ENCODE measurements at places on chromosomes 6 and 20.

- no peak for DNase-seq
Measured at GRCh38 chr6:28349344-28349891, 329 bp upstream of the ZKSCAN3 start.

GRCh38 chr6:41427642-41428335, 92.4 kb downstream of the NCR2 start:
- no peak for DNase-seq

- DNase-seq = no peak
Measured at GRCh38 chr20:22579119-22579427, 5.3 kb downstream of the FOXA2 start.

DNA sequence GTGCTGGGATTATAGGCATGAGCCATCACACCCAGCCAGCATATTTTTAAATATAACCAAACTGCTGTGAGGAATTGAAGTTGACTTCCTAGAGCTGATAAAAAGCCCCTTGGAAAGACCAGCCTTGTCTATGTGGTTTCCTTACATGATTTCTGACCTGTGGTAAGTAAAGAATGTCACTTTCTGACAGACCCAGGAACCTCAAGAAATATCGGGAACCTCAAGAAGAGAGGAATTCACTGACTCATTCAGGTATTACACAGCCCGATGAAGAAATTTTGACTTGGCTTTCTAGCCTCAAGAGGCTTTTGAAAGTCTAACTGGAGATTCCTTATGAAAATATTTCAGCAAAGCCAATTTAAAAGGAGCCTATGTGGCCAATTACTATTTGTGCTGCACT, 71.8 kb downstream of the FOXF2 start:
- peak; percentile 52 for DNase-seq

- peak; percentile 83 for DNase-seq
Measured at GRCh38 chr20:33262658-33263065, 20.4 kb upstream of the BPIFB1 start.

DNA sequence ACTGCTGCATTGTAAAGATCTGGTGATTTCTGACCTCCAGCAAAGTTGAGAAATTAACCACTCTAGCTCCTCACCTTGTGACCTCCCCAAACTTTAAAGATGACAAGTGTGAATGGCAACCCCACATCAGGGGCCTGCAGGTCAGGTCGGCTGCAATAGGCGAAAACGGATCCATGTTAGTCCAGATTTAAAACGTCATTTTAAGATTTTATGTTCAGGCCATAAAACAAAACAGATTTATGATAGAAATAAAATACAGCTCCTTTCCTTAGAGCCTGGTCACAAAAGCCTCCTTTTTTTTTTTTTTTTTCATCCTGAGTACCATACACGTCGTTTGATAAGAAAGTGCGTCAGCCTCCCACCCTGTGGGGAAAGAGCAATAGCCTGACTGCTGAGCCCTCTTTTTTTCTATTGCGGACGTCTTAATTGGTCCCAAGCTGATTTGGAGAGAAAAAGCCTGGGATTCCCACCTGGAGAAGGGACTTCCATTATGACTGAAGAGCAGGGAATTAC, 519.2 kb upstream of the NOX3 start:
- no peak for DNase-seq

GRCh38 chr20:41169791-41170351, 32.5 kb downstream of the PLCG1 start:
- peak; percentile 3 for DNase-seq

GRCh38 chr20:59015812-59016711, 3.2 kb upstream of the TUBB1 start:
- no peak for DNase-seq

GRCh38 chr6:144467172-144467762, 182.1 kb downstream of the UTRN start:
- no peak for DNase-seq

GRCh38 chr6:9439621-9440330, 975.1 kb downstream of the TFAP2A start:
- no peak for DNase-seq

GRCh38 chr6:5695260-5696245, 311.2 kb downstream of the NRN1 start:
- DNase-seq = peak; percentile 59

DNA sequence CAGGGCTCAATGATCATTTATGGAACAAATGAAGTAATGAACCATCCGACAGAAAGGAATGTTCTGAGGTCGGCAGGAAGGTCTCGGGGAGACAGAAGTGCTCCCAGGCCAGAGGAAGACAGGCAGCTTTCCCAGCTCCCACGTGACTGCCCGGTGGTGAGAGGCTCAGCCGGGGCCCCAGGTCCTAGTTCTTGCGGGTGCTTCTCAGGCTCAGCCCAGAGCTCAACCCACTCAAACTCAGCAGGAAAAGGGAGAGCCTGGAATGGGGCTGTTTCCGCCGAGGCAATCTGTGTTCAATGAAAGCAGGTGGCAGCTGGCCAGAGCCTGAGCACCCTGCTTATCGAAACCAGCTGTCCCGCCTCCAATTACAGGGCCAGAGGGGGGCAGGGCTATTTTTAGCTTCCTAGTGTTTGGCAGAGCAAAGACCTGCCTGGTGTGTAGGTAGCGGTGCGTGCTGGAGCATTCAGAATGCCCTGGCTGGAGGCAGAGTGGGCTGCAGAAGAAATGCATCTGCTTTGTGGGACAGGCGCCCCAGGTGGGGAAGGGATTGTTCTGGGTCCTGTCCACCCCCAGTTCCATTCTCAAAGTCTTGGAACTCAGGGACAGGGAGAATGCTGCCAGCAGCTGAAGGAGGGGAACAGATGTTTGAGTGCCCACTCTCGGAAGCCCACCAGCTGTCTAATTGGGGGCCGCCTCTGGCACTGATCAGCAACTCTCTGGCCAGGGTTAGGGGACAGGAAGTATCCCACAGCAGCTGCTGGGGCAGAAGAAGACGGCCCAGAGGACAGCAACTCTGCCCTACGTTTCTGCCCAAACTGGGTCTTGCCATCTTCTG, 145.1 kb downstream of the PREX1 start:
- no peak for DNase-seq

GRCh38 chr6:39188571-39188970, 40.7 kb downstream of the KCNK5 start:
- DNase-seq = peak; percentile 39

DNA sequence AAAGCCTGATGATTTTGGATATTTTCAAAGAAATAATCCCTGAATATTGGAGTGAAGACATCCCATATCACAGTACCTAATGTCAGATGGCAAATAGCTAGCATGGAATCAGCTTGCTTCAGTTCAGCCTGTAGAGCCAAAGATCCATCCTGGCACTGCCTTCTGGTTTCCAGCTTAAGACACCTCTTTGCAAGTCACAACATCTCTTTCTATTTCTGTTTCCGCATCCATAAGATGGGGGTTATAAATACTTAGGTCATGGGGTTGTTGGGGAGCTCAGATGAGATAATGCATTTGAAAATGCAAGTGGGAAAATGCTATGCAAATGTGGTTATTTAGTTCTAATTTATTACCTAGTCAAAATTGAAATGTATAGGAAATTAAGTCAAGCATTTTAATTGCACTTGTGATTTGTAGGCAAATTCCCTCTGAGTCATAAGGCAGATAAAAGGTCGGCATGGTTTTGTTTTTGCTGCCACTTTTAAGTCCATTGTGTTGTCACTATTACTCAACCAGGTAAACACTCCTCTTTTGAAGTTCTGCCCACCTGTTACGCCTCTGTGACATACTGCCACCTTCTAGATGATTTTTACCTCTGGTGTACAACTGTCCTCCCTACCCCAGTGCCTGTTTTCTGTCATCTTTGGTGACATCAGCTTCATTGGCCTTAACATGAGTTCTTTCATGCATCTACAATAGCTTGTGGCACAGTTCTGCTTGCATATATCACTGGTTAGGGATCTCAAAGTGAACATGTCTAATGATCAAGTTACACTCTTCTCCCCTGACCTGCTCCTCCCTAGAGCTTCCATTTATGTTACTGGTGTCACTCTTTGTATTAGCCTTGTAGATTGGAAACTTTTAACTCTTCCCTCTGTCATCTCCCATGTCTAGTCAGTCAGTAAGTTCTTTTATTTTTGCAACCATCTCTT, 96.6 kb downstream of the CDKAL1 start:
- no peak for DNase-seq

- no peak for DNase-seq
Measured at GRCh38 chr6:70398783-70399728, 14.3 kb upstream of the FAM135A start.

DNA sequence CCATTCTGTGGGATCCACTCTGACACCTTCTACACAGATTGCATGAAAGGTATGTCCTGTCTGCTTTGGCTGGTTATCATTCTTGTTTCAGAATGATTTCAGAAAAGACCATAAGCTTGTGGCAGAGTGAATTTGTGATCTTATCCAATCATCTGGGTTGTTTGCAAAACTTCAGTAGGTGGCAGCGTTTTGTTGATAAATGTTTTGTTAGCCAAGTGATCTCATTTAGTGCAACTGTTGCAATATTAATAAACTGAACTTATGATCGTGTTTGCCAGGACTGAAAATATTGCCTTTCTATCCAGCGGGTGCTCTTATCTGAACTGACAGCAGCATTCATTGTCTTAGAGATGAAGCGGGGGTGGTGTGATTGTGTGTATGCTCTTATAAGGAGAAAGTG, 613.2 kb upstream of the NOX3 start:
- no peak for DNase-seq

- DNase-seq = no peak
Measured at GRCh38 chr6:151060096-151060765, 179.5 kb upstream of the AKAP12 start.

DNA sequence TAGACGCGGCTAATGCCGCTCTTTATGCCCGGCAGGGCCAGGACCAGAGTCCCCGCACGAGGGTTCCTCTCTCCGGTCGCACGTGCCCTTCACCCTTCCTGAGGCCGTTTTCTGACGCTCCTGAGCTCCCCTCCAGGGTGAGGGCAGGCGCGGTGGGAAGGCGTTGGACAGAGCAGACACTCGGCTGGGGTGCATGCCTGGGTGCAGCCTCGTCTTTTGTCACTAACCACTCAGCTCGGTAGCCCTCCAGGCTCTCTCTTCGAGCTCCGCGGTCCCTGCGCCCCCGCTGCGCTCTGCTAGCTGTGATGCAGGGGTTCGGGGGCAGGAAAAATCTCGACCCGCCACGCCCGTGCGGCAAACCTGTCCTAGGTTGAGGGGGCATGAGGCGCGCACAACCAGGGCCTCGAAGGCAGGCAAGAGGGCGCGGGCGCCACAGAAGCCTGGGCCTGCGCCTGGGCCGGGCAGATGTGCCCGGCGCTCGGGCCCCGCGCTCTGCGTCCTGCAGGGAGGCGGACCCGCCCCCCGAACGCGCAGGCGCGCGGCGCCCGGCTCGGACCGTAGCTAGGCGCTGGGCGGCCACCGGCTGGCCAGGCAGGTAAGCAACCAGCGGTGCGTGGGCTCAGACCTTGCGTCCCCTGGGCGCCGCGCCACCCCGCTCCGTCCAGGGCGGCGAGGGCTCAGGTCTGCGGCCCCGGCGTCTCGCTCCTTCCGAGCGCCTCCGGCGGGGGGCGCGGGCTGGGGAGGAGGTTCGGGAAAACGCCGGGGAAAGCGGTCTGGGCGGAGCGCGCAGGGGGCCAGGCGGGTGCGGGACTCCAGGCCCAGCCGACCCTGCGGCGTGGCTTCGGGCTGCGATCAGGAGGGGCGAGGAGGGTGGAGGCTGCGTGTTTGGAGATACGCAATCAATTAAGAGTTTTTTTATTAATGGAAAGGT, at the start of gene L3MBTL1:
TSS of gene L3MBTL1 (plus strand) at position 548 of the 931 bp plus-strand sequence. CDS start 5,807 bp downstream, outside the sequence.
- DNase-seq = no peak

- no peak for DNase-seq
Measured at GRCh38 chr6:52620055-52620905, 43.4 kb upstream of the TRAM2 start.

GRCh38 chr20:47326658-47327268, 29.7 kb downstream of the ZMYND8 start:
- no peak for DNase-seq

GRCh38 chr6:82364087-82365015, 734 bp downstream of the TPBG start:
- DNase-seq = peak; percentile 10

GRCh38 chr6:108170332-108171290, 4.8 kb downstream of the NR2E1 start:
- DNase-seq = no peak

DNA sequence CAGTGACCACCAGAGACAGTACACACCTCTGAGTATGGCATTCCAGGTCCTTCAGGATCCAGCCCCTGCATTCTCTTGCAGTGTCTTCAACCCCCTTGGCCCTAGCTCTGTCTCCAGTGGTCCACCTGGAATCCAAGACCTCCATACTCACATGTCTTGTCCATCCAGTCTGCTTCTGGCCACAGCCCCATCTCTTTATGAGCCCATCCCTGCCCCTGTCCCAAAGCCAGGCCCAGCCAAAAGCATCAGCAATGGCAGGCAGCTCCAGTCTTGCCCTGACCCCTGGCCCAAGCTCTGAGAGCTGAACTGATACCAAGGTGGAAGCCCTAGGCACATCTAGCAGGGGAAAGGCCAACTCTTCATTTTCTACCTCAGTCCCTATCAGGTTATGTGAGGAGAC, 119.6 kb upstream of the PTPRT start:
- no peak for DNase-seq

- DNase-seq = no peak
Measured at GRCh38 chr6:18883851-18884250, 496.7 kb downstream of the RNF144B start.

DNA sequence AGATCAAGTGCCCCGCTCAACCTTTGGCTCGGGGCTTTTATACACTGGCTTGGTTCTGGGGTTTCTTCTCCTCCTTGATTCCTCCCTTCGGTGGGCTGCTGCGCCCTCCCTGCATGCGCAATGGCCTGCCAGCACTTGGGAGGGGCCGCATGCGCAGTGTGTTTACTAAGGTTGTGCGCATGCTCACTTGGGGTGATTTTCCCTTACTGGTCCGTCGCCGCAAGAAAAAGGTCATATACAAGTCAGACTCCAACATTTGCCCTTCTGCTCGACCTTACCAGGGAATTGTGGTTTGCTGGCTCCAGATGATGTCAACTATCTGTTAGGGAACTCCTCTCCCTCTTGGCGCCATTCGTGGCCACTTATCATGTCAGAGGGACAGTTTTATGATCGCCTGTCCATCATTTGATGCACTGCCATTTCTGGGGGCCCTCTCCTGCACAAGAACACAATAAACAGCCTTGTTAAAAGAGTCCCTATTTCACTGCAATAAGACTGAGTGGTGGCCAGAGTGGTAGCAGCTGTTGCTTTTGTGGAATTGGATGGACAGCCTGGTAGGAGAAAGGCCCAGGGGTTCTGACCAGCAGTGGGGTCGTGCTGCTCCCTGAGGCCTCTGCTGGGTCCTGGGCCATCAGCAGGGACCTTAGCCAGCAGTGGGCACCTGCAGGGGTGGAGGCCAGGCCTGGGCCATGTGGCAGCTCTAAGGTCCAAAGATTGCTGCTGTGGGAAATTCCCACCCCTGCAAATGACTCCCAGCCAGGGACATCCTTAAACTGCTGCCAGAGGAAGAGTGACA, 2.8 kb upstream of the LBP start:
- no peak for DNase-seq

- no peak for DNase-seq
Measured at GRCh38 chr6:147548921-147549475, 40.5 kb downstream of the SAMD5 start.
